ENCODE measurements at places on chromosomes 6 and 20.
A peak's percentile ranks its signal among the peaks of the same experiment; 100 is the strongest.

DNA sequence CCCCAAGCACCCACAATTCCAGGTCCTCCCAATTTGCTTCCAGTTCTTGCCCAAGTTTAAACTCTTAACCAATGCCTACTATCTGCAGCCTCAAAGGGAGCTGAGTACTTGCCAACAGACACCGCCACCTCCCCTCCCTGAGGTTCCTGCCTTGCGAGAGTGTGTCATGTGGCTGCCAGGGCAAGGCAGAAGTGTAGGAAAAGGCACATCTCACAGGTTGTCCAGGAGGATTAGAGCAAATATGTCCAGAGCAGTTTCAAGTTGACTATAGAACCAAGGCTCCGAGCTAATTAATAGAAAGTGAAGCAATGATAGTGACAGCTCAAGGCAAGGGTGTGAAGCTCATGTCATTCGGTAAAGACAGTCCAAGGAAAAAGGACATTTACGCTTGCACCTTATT, 127.8 kb downstream of the ATXN1 start:
- no peak for DNase-seq

GRCh38 chr6:144667532-144668503, 382.7 kb downstream of the UTRN start:
- DNase-seq, result no peak

GRCh38 chr20:52838510-52839241, 133.5 kb upstream of the TSHZ2 start:
- DNase-seq, result no peak

GRCh38 chr20:36775826-36776225, 2.3 kb upstream of the DSN1 start:
- no peak for DNase-seq

DNA sequence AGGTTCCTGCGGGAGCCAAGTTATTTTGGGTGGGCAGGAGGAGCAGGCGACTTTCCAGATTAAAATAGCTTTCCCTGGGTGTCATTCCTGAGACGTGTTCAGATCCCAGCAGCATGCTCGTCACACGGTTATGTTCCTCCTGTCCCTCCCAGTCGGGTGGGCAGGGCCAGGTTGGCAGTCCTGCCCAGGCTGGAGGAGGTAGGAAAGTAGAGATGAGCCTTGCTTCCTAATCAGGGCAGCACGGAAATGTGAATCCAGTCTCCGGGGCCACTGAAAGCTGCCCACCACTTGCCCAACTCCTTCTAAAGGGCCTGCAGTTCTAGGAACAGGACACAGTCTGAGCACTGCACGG, 137.0 kb downstream of the MRPL14 start:
- DNase-seq, result no peak

DNA sequence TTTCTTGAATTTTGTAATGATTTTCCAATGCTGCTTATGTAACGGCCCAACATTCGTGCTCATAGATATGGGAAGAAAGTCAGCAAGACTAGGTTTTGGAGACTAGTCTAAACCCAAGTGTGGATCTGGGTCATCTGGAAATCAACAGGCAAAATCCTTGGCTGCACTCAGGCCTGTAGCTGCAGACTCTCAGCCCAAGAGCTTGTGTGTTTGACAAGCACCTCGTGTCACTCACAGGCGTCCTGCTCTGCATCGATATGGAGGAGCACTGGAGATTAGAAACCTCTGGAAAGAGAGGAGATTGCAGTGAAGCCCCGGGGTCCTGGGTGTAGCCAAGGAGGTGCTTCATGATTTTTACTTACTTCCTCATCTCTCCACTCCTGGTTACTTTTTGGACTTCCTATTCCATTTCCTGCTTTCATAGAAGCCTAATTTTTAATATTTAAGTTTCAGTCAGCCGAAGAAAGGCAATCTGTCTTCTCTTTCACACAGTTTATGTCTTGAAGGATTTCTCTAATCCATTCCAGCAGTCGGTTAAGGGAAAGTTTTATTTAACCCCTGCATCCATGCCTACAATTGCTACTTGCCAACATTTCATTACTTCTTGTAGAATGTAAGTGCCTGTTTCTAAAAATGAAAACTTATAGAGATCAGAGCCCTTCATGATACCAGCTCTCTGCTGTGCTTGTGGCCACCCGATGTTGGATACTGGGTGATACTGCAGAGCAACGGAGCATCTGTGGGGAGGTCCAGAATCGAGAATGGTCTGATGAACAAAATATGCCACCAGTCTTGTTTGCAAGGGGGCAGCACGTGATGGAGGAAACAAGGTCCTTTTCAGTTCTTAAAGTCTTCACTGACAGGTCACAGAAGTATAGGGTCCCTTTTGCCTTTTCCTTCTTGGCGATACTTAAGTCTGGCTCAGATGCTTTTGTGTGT, 296.3 kb downstream of the QKI start:
- DNase-seq, result no peak

GRCh38 chr6:155079985-155080452, 84.9 kb downstream of the TIAM2 start:
- no peak for DNase-seq

DNA sequence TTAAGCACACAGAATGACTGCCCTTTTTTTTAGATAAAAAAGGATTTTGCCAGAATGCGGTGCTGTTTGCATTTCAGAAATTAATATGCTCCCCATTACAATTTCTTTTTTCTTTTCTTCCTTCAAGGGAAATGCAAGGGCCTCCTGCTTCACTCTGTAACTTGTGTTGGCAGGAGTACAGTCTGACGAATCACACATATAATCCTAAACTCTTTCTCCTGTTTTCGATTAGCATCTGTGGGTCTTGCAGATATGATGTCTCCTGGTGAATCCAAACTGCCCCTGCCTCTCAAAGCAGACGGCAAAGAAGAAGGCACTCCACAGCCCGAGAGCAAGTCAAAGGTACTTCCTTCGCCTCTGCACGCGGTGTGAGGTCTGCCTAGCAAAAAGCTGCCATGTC, 149.5 kb downstream of the TMEM242 start:
- DNase-seq, result no peak

- DNase-seq, result no peak
These were observed 25.0 kb downstream of the L3MBTL3 start for GRCh38 chr6:130043344-130043743.

DNA sequence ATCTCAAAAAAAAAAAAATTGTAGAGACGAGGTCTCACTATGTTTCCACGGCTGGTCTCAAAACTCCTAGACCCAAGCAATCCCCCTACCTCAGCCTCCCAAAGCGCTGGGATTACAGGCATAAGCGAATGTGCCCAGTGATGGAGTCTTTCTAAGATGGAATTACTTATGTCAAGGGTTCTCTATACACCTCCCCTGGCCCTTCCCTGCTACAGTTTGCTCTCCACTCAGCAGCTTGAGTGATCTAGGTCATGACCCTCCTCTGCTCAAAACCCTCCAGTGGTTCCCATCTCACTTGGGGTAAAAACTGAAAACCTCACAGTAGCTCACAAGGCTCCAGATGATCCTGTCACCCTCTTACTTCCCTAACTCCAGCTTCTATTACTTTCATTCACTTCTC, 1.8 kb upstream of the DNPH1 start:
- DNase-seq, result no peak

DNA sequence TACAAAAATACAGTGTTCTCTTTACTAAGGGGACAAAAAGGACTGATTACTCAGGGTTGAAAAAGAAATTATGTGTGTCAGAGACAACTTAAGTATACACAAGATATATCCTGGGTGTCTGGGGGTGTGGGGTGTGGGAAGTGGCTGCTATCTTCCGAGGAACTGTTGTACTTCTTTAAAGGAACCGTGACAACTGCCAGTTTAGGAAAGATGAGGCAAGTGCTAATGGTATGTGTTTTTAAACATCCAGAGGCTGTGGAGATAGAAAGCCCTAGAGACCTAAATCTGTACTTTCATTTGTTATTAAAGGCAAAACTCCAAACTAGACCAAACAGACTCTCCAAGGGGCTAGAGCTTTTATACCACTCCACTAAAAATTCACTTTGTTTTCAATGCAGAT, 95.6 kb downstream of the SNAP25 start:
- no peak for DNase-seq

GRCh38 chr20:52166150-52166549, 25.4 kb downstream of the ZFP64 start:
- no peak for DNase-seq

- DNase-seq, result no peak
These were observed 40.6 kb upstream of the TMEM181 start for GRCh38 chr6:158519300-158519699.

DNA sequence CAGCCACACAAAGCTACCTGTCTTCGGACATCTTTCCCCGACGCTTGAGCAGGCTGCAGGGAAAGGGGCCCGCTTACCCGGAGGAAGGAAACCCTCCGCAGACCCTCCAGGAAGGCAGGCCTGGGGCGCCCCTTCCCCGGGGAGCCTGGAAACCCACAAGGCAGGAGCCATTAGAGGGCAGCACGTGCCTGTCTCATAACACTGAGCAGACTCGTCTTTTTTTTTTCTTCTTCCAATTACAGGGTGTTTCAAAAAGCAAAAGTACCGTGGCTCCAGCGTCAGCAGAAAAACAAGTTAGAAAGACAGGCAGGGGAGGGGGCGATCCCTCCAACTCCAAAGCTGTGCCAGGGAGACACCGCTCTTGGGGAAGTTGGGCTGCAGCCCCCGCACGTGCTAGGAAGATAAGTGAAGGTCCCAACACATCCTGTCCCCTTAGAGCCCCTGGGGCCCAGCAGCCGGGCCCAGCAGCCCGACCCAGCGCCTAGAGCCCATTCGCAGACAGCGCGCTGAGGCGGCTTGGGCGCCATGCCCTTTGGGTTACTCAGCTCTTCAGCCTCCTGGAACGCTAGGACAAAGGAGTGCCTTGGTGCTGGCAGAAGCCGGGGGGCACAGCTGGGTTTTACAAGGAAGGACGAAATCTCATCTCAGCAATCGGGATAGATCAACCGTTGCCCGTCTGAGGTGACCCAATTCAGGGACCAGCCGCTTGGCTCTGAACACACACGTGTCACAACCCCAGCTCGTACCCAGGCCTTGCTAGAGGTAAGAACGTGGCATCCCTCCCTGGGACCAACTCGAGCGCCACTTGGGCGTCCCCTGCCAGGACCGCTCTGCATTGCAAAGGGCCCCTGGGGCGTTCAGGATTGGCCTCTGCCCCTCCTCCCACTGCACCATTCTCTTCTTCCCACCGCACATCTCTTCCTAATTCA, 136.3 kb downstream of the LY86 start:
- DNase-seq, result peak; percentile 36

- DNase-seq, result no peak
These were observed 213.9 kb upstream of the CNR1 start for GRCh38 chr6:88380083-88380482.

DNA sequence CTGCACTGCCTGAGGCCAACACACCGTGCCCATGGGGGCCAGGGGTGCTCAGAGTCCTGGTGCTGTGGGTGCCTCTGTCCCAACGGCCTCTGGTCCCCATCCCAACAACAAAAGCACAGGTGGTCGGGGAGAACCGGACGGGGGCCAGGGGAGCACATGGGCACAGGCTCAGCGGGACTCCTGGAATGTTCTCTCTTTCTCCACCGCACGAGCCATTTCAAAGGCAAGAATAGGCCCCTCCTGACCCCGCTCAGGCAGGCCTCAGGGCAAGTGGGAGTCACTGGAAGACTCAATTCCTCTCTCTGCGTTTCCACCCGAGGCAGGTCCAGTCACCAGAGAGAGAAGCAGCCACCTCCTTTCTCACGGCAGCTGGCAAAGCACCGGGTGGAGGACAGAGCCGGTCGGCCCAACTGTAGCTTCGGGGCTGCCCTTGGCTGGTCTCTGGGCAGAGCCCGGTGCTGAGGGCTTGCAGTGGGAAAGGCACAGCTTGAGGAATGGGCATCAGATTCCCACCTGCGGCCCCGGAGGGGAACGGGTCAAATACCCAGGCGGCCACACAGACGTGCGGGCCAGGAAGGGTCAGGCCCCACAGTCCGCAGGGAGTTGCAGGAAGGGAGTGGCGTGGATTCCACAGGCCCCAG, 55.2 kb downstream of the KCNQ2 start:
- no peak for DNase-seq

- no peak for DNase-seq
These were observed 365.2 kb downstream of the PAX1 start for GRCh38 chr20:22070610-22071058.

DNA sequence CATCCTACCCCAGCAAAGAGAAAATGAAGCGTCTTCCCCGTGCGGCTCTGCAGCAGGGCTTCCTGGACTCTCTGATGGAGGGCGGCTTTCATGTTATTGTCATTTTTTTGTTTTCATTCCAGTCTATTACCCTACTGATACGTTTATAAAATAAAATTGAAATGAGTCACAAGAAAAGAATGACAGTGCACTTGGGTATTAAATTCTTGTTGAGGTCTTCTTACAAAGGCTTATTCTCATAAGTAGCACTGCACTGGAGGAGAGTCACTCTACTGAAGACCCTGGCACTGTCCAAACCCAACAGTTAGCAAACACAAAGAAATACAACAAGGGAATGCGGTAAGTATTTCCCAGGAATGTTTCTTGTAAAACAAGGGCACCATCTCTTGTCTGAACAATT, 379.3 kb downstream of the MAFB start:
- DNase-seq, result no peak

DNA sequence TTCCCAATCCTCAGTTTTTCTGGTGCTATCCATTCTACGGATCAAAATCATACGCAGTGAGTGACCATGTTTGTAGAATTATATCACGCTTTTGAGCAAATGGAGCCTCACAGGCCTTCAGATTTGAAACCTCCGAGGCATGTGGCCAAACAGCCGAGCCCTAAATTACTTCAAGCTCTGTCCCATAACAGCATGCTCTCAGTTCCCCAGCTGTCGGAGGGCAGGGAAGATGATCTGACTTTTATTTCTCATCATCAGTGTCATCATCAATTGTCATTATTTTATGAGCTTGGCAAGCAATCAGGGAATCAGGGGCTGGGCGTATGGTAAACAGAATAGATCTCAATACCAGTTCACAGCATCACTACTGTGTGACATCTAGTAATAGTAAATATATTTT, 73.2 kb downstream of the PSMG4 start:
- DNase-seq, result no peak

GRCh38 chr20:32541323-32542258, 43.5 kb downstream of the NOL4L start:
- no peak for DNase-seq

DNA sequence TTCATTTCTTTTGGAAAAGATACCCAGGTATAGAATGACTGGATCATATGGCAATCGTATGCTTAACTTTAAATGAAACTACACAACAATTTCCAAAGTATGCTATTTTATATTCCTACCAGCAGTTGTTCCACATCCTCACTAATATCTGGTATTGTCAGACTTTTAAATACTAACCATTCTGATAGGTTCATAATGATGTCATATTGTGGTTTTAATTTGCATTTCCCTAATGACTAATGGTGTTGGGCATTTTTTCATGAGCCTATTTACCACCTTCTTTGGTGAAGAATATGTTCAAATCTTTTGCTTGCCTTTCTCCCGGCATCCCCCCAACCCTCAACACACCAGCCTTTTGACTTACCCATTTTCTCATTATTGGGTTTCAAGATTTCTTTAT, 96.2 kb upstream of the HMGN3 start:
- DNase-seq, result no peak

DNA sequence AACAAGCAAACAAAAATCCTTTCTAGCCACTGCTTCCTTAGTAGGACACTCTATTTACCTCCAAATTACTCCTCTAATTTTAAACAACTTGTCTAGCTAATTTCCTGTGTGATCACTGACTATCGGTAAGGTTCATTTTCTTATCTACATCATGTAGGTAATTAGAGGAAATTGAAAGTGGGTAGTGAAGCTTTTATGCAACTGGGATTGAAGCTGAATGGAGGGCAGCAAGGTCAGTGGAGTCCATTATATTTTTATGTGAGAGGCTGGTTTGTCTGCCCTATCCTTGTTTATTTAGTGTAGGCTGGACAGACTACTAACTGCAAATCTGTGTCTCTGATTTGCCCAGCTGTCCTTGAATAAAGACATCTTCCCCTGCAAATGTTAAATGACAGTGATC, 88.5 kb upstream of the SIM1 start:
- DNase-seq, result no peak

GRCh38 chr20:19397666-19398065, 185.2 kb downstream of the SLC24A3 start:
- DNase-seq, result no peak
